T-helper 17 cell (primary cell): ENCODE measurements at places on chromosomes 5 and 9. TPM values are rescaled to one million over a fixed set of nuclear protein-coding genes. Genes with fewer than 3 reads are reported as not detected.

Gene FBXL17
- 22.6 TPM for total RNA-seq

Gene CDC25C
- not detected for total RNA-seq

Gene LCN15
- not detected for total RNA-seq

Gene DBH
- 0.18 TPM for total RNA-seq

Gene CCDC192
- total RNA-seq, result not detected

Gene OCLN
- total RNA-seq, result 2.0 TPM

Gene ABO
- 3.8 TPM for total RNA-seq

Gene TNFSF15
- total RNA-seq, result 0.05 TPM

Gene PCDHGB6
- total RNA-seq, result 0.20 TPM

Gene SHC3
- total RNA-seq, result not detected

Gene EQTN
- not detected for total RNA-seq

Gene ARL14EPL
- total RNA-seq, result not detected

Gene C7
- not detected for total RNA-seq
